ENCODE measurements at places on chromosomes 11 and 22.
A peak's percentile ranks its signal among the peaks of the same experiment; 100 is the strongest.

DNA sequence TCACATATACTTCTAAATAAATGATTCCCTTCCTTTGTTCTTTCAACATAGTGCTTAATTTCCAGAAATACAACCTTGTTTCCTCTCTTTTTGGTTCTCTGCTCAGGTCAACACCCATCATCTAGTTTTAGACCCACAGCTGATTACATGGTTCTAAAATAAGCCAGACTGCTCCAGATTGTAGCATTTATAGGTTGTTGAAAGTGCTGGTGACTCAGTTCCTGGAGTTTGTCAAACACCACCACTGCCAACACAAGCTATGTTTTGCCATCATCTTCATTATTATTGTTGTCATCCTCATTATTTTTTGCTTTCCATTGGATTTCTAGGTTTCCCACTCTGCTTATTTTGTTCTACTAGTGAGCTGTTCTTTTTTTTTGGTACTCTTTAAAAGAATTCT, 22.3 kb upstream of the MMP20 start:
- DNase-seq: no peak

GRCh38 chr11:120801801-120802689, 221.9 kb upstream of the TBCEL start:
- DNase-seq: peak; percentile 24

- no peak for DNase-seq
Measured at GRCh38 chr22:37534445-37534844, 15.2 kb upstream of the CARD10 start.

GRCh38 chr11:106087815-106088435, 10.5 kb downstream of the AASDHPPT start:
- peak; percentile 17 for DNase-seq

DNA sequence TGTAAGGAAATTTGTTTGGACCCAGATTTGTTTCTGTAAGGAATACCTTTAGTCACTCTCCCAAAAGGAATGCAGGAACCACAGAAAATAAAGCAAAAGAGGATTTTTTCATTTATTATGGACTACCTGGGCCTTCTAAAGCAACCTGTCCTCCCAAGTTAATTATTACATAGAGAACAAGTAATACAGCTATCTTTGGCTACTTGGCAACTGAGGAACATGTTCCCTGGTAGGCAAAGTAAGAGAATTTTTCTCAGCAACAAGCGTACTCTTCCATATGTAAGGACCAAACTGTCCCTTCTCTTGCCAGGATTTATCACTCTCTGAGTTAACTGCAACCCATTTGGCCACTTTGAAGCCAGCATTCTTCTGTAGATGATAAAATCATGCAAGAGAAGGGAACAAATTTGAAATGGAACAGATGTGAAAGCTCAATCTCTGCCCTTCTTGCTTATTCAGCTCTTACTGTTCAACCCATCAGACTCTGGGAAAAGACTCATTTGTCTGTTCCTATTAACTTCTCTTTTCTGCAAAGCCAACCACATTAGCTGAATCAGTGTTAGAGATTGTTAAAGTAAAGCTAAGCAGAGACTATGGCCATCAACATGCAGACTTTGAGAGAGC, 190.2 kb downstream of the SWAP70 start:
- DNase-seq: no peak

- DNase-seq: no peak
Measured at GRCh38 chr11:47244448-47245350, 3.9 kb downstream of the ACP2 start.

DNA sequence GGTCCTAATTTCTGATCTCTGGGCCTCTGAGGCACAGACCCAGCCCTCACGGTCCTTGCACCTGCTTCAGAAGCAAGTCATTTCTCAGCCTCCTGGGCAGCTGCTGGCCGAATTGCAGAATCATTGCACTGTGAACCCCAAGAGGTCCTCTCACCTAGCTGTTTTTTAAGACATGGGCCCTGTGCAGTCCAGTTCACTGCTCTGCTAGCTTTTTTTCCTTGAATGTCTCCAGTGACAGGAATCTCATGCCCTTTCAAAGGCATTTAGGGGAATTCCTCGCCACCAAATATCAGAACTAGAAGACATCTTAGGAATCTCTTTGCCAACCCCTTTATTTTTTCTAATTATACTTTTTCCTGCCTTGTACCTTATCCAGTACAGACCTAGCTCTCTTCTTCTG, 35.6 kb upstream of the TP53I11 start:
- no peak for DNase-seq

DNA sequence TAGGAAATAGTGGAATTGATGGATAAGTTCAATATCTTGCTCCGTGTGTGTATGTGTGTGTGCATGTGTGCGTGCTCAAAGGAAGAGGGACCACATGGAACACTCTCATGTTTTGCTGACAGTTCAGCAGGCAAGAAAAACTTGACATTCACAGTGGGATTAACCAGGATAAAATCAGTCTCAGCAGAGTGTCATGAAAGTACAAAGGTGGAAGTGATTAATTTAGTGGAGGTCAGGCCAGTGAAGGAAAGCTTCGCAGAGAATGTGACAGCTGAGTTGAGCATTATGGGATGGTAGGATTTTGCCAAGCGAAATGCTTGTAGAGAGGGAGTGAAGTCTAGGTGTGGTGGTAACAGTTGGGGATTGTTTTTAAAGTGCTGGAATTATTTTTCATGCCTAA, 15.7 kb upstream of the FBXO3 start:
- DNase-seq: no peak

- no peak for DNase-seq
Measured at GRCh38 chr22:47616396-47617020, 854.1 kb downstream of the TBC1D22A start.

DNA sequence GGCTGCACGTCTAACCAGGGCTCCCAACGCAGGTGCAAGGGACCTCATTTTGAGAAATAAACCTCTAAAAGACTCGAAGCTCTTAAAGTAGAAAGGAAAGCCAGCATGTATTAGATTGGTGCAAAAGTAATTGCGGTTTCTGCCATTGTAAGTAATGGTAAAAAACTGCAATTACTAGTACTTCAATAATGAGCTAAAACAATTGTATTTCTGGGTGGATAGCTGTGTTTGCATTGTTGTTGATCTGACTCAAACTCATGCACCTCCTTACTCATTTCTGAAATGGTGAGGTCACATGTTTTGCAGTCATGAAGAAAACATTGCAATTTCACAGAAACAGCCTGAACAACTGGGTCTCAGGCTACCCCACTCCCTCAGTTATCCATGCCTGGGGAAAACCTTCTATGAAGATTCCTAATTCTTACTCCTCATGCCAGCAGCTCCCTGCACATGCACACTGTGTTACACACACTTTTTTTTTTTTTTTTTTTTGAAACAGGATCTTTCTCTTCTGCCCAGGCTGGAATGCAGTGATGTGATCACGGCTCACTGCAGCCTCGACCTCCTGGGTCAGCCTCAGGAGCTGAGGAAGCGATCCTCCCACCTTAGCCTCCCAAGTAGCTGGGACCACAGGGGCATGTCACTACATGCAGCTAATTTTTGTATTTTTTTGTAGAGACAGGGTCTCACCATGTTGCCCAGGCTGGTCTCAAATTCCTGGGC, 24.6 kb downstream of the VWCE start:
- no peak for DNase-seq

GRCh38 chr11:121914508-121915059, 201.4 kb downstream of the BLID start:
- no peak for DNase-seq

GRCh38 chr22:48711669-48712068, 1116.0 kb downstream of the BRD1 start:
- DNase-seq: no peak

DNA sequence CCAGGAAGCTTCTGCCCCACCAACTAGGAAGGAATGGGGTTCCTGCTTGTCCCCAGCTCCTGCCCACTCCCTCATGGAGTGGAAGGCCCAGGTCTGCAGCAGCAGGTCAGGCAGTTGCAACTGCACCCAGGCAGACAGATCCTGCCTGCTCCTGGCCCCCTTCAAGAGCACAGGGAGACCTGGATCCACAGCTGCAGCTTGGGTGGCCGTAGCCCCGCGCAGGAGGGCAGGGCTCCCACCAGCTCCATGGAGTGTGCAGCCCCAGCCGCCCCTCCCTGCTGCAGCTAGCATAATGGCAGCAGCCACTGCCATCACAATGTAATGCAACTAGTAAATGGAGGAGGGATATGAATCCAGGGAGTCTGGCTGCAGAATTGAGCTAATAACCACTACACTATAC, 187.5 kb upstream of the PLET1 start:
- DNase-seq: no peak

- no peak for DNase-seq
Measured at GRCh38 chr11:3866206-3866605, 10.7 kb downstream of the STIM1 start.

DNA sequence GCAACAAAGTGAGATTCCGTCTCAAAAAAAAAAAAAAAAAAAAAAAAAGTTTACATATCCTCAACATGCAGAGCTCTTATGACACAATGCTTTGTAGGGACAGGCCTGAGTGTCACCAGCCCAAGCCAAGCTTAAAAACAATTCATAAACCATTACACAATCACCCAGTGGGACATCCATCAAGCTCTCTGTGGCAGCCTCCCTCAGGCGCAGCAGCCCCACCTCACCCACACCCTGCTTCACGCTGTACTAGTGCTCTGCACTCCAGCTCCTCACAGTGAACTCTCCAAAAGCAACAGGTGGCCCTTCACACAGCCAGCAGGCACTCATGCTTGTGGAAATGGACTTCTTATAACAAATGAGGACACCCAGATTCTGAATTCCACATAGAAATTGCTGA, 3.5 kb upstream of the FOXRED2 start:
- DNase-seq: no peak

DNA sequence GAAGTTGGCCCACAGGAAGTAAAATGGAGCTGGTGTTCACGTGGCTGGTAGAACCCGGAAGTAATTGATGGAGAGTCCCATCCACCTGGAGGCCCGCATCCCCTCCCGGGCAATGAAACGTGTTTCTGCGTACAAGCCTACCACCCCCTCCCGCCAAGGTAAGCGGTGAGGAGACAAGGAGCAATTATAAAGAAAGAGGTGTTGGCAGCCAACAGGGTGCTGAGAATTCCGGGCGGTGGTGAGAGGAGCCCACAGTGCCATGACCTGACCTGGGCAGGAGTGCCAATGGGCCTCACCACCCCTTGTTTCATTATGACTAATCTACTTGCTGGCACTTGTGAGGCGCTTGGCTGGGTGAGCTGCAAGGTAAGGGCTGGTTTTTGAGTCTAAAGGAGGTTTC, 83.8 kb upstream of the BID start:
- DNase-seq: no peak

DNA sequence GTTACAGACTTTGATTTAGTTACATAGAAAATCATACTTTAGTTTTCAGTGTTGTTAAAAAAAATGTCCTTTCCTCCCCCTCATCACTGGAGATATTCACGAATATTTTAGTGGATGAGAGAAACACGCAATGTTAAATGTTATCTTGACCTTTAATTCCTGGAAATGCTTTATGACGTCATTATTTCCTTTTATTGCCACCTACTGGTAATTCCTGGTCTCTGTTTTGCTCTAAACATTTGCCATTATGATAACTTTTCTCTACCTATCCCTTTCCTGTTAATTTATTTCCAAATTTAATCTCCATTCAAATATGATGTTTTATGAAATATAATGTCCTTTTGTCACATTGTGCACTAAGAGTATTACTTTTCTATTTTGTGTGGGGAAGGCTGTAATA, 770.6 kb downstream of the FAM181B start:
- DNase-seq: no peak

DNA sequence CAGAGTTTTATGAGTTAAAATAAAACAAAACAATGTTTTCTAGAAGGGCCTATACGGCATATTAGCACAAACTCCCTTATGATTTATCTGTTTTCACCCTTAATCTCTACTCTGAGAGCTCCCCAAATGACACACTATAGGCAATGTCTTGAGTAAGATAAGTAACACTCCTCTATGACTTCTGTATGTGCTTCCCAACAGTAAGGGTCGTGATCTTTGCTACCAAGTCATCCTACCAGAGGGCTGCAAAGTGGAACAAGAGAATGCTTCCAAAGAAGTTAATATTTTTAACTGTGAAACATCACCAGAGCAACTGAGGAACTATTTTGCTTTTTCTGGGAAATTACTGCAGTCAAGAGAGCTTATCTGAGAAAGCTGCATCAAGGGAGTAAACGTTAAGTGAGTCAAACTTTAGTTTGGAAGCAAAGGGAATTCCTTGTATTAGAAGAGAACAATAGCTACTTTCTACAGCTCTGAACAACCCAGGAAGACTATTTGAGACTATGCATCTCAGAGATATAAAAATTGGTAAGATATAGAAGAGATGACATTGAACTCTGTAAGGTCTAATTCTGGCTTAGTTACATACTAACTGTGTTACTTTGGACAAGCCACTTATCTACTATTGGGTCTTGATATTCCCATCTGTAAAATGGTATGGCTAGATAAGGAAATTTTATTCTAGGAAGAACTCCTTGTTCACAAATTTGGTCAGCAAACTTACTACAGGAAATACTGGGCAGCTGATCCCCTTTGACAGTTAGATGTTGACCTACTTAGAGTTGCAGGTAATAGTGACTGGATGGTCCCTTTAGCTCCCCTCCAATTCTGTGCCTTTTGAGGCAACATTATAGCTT, 43.7 kb upstream of the CCDC34 start:
- no peak for DNase-seq

DNA sequence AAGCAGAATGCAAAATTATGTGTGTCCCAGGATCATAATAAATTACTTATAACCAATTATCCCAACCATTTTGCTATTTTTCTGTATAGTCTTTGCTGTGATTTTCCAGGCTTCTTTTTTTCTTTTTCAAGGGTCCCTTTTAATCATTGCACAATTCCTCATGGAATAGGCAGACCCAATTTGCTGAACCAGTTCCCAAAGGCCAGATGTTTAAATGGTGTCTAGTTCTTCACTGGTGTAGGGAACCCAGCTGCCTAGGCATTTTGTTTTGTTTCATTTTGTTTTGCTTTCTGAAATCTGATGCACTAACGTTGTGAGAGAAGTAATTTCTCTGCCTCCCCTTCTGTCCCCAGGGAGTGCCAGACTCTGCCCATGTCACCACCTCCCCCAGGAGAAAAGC, 60.4 kb downstream of the CHST1 start:
- DNase-seq: no peak

- no peak for DNase-seq
Measured at GRCh38 chr11:113082341-113082955, 121.2 kb downstream of the NCAM1 start.
